Chondrocyte (in vitro differentiated cells): ENCODE measurements at places on chromosomes 3 and 15. TPM values are rescaled to one million over a fixed set of nuclear protein-coding genes. Genes with fewer than 3 reads are reported as not detected.

OCA2 gene
- 0.75 to 3.3 TPM (median 0.82 TPM) in 3 replicates for total RNA-seq

MOBP gene
- not detected in 3 replicates for total RNA-seq

TMEM40 gene
- total RNA-seq = not detected in 3 replicates

DNA sequence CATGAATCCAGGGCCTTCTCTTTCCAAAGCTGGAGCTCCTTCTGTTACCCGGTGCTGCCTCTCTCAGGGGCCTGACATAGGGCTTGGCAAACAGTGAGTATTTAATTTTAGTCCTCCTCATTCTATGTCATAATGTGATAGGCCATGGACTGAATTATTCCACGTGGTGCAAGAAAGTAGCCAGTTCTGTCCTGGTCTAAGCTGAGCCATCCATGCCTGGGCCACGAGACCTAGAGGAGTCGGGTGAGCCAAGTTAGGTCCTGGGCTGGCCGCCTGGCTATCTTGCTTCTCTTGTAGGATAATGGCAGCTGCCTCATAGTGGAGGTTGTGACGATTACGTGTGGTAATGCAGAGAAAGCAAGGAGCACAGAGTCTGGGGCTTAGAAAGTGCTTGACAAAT, 170.6 kb downstream of the FAM43A start:
- no peak for DNase-seq

DNA sequence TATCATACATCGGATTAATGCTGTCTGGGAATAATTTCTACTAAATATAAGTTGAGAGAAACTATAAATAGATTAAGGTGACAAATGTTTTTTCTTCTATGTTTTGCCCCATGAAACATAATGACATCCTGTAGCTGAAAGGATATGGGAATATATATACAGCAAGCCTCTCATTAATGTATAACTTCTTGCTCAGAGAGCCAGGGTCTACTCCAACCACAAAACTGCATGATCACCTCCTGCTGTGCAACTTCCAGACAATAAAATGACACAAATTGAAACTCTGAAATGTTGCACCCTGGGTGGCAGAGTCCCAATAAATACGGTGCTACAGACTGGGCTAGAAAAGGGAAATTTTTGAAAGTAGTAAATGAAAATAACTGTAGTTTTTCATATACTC, 571.9 kb upstream of the CBLB start:
- DNase-seq = no peak

DNA sequence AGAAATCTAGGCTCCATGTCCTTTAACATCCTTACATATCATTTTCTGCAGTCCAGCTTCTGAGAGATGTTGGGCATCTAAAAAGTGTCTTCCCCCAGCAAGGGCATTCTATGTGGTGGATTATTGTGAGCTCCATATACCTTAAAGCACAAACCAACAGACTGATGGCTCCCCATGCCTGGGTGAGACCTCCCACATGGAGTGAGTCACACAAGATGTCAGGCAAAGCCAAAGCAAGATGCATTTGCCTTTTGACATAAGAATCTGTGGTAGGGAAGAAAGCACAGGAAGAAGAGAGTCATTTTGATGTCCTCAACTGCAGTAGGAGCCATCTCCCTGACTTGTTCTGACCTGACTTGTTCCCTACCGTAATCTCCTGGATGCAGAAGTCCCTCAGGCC, 238.7 kb upstream of the EIF1B start:
- no peak for DNase-seq

- no peak for DNase-seq
Observed at GRCh38 chr3:105715372-105715771, 153.4 kb downstream of the CBLB start.

- DNase-seq = no peak
Observed at GRCh38 chr15:52734329-52734728, 55.1 kb upstream of the ATOSA start.

DNA sequence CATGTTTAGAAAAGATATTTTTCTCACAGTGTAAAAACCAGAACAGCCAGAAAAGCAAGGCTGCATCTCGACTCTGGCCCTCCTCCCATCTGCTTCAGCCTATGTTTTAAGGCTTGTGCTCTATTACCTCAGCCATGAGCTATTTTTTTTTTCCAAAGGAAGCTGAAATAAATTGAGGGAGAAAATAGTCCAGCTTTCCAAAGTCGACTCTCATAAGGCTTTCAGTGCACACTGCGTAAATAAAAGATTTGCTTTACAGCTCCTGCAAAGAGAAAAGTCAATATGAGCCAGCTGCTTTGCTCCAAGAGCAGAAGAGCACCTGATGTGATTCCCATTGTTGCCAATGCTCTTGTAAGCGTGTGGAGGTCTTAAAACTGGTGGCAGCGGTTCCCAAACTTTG, 26.7 kb downstream of the SCG3 start:
- no peak for DNase-seq

GRCh38 chr15:63323798-63324563, 46.6 kb downstream of the APH1B start:
- DNase-seq = no peak

GRCh38 chr15:95016511-95017229, 785.3 kb downstream of the MCTP2 start:
- DNase-seq = no peak

GRCh38 chr3:30512576-30512975, 93.8 kb upstream of the TGFBR2 start:
- DNase-seq = no peak

- no peak for DNase-seq
Observed at GRCh38 chr3:119636249-119636648, 24.1 kb downstream of the POPDC2 start.

GRCh38 chr3:154280161-154280560, 44.1 kb downstream of the DHX36 start:
- no peak for DNase-seq
